ENCODE measurements at places on chromosomes 7 and 10. TPM values are rescaled to one million over a fixed set of nuclear protein-coding genes. Genes with fewer than 3 reads are reported as not detected.

TAS2R5 gene
- 0.09 TPM for polyA plus RNA-seq

FKBP9 gene
- polyA plus RNA-seq: 63.3 TPM

XPNPEP1 gene
- polyA plus RNA-seq: 43.8 TPM

FAM20C gene
- 20.6 TPM for polyA plus RNA-seq

ABCA13 gene
- polyA plus RNA-seq: 0.23 TPM

TRIM56 gene
- polyA plus RNA-seq: 5.9 TPM

DNAH11 gene
- under 0.01 TPM for polyA plus RNA-seq

VWA2 gene
- 0.12 TPM for polyA plus RNA-seq

NPFFR1 gene
- not detected for polyA plus RNA-seq

CTAGE8 gene
- polyA plus RNA-seq: 2.1 TPM

CDNF gene
- polyA plus RNA-seq: 0.39 TPM

KIF20B gene
- 7.9 TPM for polyA plus RNA-seq

ICA1 gene
- polyA plus RNA-seq: 1.4 TPM

WEE2 gene
- not detected for polyA plus RNA-seq

STX1A gene
- 20.1 TPM for polyA plus RNA-seq

SORBS1 gene
- polyA plus RNA-seq: 0.22 TPM

MYH16 gene
- polyA plus RNA-seq: 1.1 TPM

OR9A2 gene
- not detected for polyA plus RNA-seq

MTURN gene
- 6.3 TPM for polyA plus RNA-seq

FFAR4 gene
- not detected for polyA plus RNA-seq

MSMB gene
- polyA plus RNA-seq: not detected
